ENCODE measurements at places on chromosomes 12 and 14.

DNA sequence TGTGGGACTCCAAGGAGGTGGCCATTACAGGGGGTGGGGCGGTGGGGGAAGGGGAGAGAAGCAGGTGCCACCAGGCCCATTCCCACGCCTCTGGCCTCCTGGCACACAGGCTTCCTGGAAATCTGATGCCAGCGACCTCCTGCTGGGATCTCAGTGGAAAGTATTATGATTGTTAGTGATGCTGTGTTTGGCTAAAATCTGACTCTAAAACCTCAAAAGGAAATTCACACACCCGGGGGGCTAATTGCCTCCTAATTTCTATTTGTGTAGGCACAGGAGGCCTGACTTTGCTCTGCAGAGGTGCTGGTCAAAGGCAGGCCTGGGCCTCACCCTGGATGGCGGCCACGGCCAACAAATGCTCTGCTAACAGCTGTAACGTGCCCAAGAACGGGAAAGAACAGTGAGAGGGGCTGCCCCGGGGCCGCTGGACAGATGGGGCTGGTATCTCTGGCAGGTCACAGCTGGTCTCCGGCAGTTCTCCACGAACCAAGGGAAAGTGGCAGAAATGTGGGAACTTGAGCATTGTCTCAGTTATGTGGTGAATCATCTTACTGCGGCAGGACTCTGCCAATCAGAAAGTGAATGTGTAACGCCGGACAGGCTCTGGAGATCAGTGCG is 14.3 kb downstream of the FAM181A start:
- DNase-seq, result no peak

GRCh38 chr12:57208631-57209282 is 7.8 kb upstream of the NXPH4 start:
- DNase-seq, result no peak

GRCh38 chr12:15205341-15206010 is 15.7 kb downstream of the RERG start:
- DNase-seq, result no peak

- no peak for DNase-seq
Measured at GRCh38 chr12:16555630-16556029, 50.3 kb downstream of the LMO3 start.

DNA sequence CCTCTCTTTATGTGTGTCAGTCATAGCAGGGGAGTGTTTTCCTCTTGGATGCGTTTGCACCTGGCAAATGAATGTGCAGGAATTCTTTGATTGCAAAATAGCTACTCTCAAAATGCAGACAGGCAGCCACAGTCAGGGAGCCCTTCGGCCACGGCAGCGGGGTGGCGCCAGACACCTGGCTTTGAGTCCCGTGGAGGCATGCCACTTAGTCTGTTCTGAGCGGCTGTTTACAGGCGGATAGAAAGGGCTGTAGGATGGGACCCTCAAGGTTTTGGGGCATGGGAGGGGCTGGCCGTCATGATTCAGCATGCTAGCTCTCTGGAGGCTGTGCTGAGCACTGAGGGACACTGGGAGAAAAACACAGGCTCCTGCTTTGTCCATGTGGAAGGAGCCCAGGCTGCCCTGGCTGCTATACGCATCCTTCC is 117.1 kb downstream of the SLC25A47 start:
- peak; percentile 43 for DNase-seq

- no peak for DNase-seq
Measured at GRCh38 chr12:65854629-65855028, 30.3 kb downstream of the HMGA2 start.

DNA sequence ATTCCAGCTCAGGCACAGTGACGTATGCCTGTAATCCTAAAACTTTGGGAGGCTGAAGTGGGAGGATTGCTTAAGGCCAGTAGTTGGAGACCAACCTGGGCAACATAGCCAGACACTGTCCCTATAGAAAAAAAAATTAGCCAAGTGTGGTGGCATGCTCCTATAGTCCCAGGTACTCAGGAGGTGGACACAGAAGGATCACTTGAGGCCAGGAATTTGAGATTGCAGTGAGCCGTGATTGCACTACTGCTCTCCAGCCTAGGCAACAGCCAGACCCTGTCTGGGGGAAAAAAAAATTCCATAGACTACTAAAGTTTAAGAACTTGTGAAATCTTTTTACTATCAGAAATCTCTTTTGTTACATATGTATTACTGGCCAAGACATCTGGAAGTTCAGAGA is 6.6 kb downstream of the FAM177A1 start:
- no peak for DNase-seq

DNA sequence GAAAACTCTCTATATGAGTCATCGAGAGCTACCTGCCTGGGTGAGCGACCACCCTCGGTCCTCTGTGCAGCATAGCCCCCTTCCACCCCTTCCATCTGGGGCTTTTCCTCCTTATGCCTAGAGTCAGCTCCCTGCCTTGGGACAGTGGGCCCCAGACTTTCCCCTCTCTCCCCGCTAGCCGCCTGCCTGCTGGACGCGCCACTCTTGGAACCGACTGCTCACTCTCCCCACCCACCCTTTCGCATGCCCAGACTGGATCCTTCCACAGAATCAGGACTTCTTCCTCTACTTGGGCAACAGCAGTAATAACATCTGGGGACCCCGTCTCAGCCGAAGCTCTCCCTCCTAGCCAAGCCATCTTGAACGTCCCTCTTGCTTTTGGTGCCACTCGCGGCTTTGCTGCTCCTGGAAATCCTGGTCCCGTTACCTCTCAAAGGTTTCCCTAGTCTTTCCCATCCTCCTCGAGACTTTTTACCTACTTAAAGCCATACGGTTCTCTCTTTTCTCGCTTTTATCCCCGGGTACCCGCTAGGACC is 671 bp downstream of the ESYT1 start:
- DNase-seq, result no peak

- no peak for DNase-seq
Measured at GRCh38 chr14:105165134-105165704, 3.4 kb downstream of the JAG2 start.

GRCh38 chr12:4289231-4289878 is 15.8 kb downstream of the CCND2 start:
- DNase-seq, result peak; percentile 16

DNA sequence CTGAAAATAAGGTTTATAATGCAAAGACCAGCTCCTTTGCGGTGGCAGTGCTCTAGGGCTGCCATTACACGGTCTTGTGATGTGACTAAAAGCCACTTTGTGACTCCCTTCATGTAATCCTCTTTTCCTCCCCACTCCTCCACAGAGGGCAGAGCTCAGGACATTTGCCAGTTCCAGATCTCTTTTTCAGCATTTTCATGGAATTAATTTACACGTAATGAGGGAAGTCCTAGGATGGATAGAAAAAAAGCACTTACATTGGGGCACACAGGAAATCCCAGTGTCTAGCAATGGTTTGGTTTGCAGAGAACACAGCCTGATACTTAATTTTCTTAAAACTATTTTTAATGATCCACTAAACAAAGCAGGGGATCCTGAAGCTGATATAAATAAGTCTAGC is 17.5 kb upstream of the ATF1 start:
- no peak for DNase-seq

DNA sequence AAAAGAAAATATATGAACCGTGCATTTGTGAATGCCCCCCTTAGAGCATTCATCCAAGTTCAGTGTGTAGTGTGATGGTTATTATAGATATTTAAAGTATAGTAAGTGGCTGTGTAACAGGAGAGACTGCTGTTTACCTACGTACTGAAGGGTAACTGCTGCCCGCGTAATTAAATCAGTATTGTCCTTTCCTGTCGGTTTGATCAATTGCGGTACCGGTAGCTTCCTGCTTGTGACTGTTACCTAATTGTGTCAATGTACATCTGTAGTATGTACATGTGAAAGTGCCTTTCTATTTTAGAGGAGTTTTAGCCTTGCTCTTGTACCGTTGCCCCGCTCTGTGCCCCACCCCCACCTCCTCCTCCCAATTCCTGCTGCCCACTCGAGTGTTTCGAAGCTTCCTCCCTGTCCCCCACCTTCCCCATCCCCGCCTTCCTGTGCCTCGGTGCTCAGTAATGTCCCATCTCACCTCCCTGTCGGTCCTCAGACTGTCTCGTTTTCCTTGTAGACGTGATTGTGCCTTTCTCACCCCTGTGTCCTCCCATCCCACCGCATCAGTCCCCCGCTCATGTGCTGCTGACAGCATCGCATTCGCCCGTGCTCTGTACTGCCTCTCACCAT is 75.0 kb downstream of the KICS2 start:
- DNase-seq, result no peak

GRCh38 chr12:88108021-88108420 is 33.9 kb downstream of the CEP290 start:
- DNase-seq, result no peak

DNA sequence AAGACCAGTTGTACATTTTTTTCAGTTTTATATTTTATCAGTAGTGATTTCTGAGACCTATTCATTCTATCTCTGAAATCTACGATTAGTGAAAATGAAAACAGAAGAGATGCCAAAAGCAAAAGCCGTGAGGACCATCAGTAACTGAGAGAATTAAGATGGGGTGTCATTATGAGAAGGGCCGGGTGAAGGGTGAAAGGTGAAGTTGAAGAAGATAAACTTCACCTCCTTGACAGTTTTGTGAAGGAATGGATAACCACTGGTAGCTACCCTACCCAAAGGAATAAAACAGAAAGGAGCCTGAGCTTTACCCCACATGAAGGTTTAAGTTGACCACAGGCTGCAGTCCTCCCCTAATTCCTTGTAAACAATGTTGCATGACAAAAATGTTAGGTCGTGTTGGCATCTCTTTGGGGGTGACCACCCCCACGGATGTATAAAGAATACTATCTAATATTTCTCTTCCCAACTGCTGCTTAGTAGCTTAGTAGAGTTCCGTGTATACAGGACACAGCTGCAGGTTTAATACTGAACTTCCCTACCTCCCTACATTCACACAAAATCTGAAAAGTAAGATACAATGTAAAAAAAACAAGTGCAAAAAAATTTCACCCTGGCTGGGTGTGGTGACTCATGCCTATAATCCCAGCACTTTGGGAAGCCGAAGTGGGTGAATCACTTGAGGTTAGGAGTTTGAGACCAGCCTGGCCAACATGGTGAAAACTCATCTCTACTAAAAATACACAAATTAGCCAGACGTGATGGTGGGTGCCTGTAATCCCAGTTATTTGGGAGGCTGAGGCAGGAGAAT is 23.9 kb downstream of the GPR19 start:
- DNase-seq, result no peak

GRCh38 chr12:57332646-57333312 is 81.8 kb upstream of the STAC3 start:
- no peak for DNase-seq

- DNase-seq, result no peak
Measured at GRCh38 chr12:63304887-63305316, 153.9 kb upstream of the AVPR1A start.

GRCh38 chr14:77406718-77407117 is 16.6 kb downstream of the NOXRED1 start:
- no peak for DNase-seq

DNA sequence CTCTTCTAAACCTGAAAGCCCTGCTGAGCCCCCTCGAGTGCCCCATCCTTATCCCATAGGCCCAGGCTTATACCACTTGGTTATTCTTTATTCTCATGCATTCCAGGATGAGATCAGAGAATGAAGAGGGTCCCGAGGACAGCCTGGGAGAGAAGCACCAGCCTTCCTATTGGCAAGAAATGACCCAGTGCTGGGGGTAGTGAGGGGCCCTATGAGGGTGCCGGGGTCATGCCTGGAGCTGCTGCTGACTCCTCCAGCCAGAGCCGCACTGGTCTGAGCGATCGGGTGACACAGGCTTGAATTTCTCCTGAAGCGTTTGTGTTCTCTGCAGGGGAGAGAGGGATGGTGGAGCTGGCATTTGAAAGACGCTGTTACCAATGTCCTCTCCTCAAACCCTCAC is 18.1 kb downstream of the MORN3 start:
- DNase-seq, result no peak

- no peak for DNase-seq
Measured at GRCh38 chr12:40618636-40619035, 73.6 kb upstream of the CNTN1 start.

GRCh38 chr12:19369691-19370148 is 69.6 kb upstream of the AEBP2 start:
- no peak for DNase-seq

- DNase-seq, result no peak
Measured at GRCh38 chr12:19234981-19235871, 105.7 kb downstream of the PLEKHA5 start.

- no peak for DNase-seq
Measured at GRCh38 chr14:36683083-36683724, 21.5 kb downstream of the PAX9 start.

DNA sequence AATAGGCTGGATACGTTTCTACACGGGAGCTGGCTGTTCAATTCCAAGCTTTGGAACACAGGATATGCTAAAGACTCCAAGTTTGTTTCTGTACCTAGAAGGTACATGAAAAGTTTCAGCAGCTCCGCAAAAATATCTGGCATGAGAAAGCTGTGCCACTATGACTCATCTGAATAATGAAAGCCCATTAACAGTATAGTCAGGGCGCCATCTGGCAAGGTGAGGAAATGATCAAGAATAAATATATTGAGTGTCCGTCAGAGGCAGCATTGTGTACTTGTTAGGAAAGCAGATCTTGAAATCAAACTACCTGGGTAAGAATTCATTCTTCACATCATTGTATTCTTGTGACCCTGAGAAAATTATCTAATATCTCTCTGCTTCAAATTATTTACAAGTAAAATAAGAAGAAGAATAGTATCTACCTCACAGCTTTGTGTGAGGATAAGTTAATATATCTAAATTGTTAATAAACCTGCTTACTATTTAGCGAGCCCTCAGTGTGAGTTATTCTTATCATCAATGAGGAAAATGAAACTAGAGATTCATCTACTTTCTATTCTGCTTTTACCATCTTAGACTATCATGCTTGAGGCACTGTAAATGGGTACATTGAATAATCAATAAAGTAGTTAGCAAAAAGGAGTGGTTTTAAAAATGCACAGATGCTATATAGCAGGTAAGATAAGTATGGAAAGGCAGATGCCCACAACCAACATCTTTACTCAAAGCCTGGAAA is 53.5 kb downstream of the FSCB start:
- no peak for DNase-seq

DNA sequence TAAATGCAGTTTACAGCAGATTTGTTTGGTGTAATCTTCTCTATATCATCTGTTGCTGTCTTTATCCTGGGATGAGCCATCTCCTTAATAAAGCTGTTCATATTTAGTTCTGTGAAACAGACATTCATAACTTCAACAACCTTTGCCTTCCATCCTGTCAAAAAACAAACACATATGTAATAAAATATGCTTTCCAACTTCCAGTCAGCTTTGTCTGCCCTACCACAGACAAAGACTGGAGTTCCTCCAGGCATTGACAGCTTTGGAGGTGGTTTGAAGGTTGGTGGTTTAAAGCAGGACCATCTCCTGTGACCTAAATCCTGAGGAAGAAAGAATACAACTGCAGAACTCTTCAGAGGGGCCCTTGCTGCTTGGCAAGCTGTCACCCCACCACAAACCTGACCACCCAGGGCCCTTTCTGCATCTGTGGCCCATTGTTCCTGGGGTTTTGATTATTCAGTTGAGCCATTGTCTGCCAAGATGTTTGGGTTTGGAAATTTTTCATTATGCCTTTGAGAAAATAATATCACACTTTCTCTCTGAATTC is 28.2 kb upstream of the PTGR2 start:
- DNase-seq, result no peak

Measured in activated T-cell treated with anti-CD3 and anti-CD28 coated beads, Interleukin-2, amount 50 U/mL, for 48 hours (primary cell).